ENCODE measurements at places on chromosomes 6 and 20.

GRCh38 chr20:52200870-52201269, 9.3 kb upstream of the ZFP64 start:
- DNase-seq: no peak

DNA sequence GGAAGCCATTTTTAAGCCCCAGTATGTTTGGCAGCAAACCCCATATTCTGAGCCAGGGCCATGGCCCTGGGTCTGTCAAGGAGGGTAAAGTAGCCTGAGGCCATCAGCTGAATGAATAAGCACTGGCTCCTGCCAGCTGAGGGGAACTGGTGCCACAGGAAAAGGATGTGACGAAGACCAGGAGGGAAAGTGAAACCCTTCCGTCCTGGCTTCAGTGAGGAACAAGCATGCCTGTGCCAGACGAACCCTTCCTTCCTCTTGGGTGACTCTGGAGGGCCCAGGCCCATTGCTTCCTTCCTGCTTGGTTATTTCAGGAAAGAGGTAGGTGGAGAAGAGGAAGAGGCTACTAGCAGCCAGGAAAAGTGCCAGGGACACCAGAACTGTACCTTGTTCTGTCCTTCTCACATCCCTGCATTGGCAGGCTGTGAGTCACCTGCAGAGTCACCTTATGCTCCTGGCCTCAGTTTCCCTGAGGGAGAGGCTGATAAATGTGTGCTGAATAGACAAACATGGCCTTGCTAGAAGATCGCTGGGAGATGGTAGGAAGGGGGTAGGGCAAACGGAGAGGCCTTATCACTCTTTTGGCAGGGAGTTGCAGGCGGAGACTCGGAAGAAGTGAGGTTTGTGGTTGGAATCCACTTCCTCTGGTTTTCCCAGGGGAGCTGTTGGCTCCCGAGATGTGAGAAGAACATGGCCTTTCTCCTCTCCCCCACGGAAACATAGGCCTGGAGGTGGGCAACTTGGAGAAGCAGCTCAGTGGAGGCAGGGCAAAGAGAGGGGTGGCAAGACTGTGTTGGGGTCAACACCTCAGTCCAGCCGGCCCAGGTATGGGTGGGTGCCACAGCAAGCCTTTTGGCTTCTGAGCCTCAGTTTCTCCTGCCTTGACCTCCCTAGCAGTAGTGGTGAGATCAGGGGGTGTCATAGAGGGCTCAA, 37.4 kb downstream of the COX4I2 start:
- peak; percentile 43 for DNase-seq

DNA sequence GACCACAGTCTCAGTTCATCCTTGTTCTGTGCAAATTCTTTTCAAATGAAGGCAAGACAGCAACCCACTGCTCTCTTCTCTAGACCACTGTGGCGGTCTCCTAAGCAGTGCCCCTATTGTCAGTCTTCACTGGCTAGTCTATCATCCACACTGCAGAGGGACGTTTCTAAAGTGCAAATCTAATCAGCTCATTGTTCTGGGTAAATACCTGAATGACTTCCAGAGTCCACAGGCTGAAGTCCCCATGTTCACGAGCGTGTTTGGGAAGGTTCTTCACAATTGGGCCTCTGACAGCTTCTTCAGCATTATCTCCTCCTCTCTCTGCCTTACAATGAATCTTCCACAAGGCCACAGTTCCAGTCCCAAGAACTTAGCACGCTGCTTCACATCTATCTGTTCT, 73.2 kb downstream of the LAMA4 start:
- no peak for DNase-seq

DNA sequence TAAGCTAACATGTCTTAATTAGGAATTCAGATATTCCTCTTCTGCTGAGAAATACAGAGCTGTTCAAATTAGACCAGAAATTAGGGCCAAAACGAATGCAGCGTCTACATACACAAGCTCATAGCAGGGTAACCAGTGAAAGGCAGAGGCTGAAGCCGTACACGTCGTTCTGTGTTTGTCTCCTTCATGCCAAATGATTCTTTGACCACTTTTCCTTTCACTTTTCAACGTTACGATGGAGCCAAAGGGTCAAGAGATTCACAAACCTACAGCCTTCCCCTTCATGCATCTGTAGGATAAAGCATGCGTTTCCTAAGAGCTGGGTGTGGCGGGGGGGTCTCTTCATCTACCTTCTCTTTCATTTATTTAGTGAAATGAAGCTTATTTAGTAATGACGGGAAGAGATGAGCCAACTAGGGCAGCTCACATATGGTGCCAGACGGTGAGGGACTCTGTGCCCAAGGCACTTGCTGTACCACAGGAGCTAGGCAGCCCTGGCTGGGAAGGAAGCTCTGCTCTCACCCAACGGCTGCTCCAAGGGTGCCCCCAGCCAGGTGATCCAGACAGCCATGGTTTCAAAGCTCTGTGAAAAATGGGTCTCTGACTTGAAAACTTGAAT, 178.0 kb downstream of the ATXN1 start:
- DNase-seq: no peak

DNA sequence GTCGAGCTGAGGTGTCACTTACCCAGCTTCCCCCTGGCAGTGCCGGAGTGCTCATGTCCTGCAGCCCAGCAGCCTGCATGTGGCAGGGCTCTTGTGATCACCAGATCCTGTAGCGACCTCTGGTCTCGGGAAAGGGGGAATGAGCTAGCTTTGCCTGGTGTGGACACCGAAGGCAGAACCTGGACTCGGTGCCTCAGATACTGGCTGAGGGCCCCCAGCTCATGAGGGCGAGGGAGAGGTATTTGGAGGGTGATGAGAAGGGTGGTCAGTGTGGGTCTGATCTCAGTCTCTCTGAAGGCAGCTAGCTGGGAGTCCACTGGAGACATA, 26.3 kb downstream of the SUN5 start:
- DNase-seq: no peak

DNA sequence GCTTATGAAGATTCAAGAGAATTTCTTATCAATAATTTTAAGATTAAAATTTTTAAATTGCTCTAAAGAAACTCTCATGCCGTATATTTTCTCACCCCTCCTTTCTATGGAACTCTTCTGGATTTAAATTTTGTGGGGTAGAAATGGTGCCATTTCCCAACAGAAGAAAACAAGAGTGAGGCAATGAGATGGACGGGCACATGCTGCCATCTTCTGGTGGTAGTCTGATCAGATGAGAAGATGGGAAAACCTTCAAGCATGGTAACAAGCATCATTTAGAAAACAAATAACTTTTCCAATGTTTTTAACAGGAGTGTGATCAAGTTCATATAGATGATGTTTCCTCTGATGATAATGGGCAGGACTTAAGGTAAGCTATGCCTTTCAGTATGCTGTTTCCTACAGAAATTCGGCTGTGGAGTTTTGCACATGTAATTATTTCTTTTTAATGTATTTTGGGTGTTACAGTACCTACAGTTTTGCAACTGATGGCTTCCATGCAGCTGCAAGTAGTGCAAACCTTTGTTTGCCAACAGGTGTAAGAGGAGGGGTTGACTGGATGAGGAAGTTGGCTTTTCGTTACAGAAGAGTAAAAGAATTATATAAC, 271.4 kb downstream of the EYA4 start:
- DNase-seq: no peak

DNA sequence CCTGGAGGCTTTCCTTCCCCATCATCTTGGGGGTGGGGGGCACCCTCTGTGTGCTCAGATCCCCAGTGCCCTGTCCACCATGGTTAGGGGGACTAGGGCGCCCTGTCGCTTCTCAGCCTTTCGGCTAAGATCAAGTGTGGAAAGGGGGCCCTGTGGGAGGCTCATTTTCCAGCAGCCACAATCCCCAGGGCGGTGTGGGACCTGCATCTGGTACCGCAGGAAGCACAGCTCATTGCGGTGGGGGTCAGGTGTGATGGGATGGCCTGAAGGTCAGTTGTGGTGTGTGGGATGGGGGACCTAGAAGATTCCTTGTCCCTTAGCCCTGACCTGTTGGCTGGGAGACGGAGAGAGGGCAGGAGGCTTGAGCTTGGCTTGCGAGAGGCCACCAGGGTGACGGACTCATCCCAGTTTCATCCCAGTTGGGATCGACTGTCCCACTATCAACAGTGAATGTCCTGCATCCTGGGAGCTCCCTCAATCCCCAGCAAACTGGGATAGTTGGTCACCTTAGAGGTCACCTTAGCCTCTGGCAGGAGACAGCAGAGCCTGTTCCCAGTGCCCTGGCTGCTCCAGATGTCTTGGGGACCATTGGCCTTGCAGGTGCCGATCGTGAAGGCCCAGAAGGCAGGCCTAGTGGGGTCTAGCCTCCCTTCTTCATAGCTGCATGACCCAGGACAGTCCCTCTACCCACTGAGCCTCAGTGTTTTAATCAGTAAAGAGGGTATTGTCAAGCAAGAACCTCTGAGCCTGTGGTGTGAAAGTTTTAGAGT, 64.5 kb upstream of the PMEPA1 start:
- DNase-seq: no peak

DNA sequence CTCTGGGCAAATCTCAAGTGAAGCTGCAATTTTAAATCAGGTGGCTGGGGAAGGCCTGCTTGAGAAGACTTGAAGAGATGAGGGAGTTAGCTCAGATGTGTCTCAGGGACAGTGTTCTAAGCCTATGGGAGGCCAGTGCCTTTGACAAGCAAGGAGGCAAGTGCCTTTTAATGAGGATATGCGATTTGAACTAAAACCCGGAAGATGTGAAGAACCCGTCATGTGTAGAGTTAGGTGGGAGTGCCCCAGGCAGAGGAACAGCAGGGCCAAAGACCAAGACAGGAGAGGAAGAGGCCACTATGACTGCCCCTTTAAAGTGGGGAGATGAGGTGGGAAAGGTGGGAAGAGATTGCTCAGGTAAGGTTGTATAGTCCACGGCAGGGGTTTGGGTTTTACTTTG, 71.9 kb downstream of the SLX4IP start:
- no peak for DNase-seq

DNA sequence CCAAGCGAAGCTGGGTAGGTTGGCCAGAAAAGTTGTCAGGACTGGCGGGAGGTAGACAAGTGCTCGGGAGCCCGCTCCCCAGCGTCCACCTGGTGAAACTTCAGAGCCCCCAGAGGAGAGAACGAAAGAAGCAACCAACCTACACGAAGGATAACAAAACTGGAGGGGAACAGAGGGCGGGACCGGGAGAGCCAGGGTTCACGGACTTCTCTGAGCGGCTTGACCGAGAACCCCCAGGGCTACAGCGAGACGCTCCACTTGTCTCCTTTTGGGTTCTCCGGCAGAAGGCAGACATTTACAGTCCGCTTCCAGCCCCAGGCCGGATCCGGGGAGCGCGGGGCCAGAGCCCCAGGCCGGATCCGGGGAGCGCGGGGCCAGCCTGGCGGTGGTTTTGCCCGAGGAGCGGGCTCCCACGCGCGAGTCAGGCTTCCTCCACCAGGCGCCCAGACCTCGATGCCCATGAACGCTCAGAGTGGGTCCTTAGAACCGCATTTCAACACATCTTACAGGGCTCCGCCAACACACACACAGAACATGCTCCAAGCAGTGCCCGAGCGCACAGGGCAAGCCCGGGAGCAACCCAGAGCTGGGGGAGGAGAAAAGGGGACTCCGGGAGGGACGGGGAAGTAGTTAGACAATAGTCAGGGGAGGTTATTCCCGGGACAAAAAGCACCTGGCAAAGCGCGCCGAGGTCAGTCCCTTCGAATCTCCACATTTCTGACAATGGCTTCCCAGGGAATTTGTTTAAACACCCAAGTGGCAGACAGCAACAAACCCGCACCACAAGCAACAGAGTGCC, 1.1 kb downstream of the PTPRK start:
- DNase-seq: no peak
